ENCODE measurements at places on chromosomes 1 and 21. TPM values are rescaled to one million over a fixed set of nuclear protein-coding genes. Genes with fewer than 3 reads are reported as not detected.

DNA sequence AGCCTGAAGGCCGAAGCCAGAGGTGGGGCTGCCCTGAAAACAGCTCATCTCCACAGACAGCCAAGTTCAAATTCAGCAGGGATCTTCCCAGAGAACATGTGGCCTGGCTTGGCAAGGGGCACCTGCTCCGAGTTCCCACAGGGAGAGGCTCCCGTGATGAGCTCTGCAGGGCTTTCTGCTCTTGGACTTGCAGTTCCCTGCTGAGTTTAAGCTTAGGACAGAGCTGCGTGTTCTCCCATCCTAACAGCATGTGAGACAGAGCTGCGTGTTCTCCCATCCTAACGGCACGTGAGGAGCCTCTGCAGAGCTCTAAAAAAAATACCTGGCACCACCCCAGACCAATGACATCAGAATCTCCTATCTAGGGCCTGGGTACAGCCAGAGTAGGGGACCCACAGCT is 113.0 kb upstream of the VAMP3 start:
- no peak overlapping the region for H3K27ac ChIP-seq
- peaks cover 8% of the 10 kb centered on the region for H3K36me3 ChIP-seq
- no peak for DNase-seq
- H3K4me1 ChIP-seq: peaks cover 9% of the 10 kb centered on the region
- no peak overlapping the region for H3K4me3 ChIP-seq

The OLIG2 gene
- not detected for total RNA-seq

- no peak overlapping the region for H3K27ac ChIP-seq
- no peak for DNase-seq
- H3K36me3 ChIP-seq: peaks cover 2% of the 10 kb centered on the region
- H3K4me1 ChIP-seq: no peaks in the 10 kb centered on the region
Observed at GRCh38 chr1:227357927-227358302, 39.6 kb upstream of the CDC42BPA start.

- H3K4me1 ChIP-seq: no peaks in the 10 kb centered on the region
- H3K27ac ChIP-seq: no peak overlapping the region
- no peak overlapping the region for H3K4me3 ChIP-seq
- no peaks in the 10 kb centered on the region for H3K36me3 ChIP-seq
- H3K27me3 ChIP-seq: no peaks in the 10 kb centered on the region
- no peak for DNase-seq
Observed at GRCh38 chr21:30329203-30329875, 8.2 kb downstream of the KRTAP27-1 start.

GRCh38 chr1:243529512-243529911 is 273.7 kb downstream of the SDCCAG8 start:
- H3K27me3 ChIP-seq: no peaks in the 10 kb centered on the region
- peaks cover 6% of the 10 kb centered on the region for H3K4me1 ChIP-seq
- H3K36me3 ChIP-seq: no peaks in the 10 kb centered on the region

- no peak for DNase-seq
- no peaks in the 10 kb centered on the region for H3K4me1 ChIP-seq
- no peaks in the 10 kb centered on the region for H3K36me3 ChIP-seq
- H3K27ac ChIP-seq: no peak overlapping the region
Observed at GRCh38 chr1:219813294-219813693, 115.1 kb downstream of the SLC30A10 start.

The OR2M3 gene
- total RNA-seq: not detected

- peaks cover 2% of the 10 kb centered on the region for H3K36me3 ChIP-seq
- no peaks in the 10 kb centered on the region for H3K4me1 ChIP-seq
Observed at GRCh38 chr1:119209596-119210295, 69.3 kb upstream of the WARS2 start.

GRCh38 chr1:93965888-93966287 is 56.7 kb upstream of the GCLM start:
- no peaks in the 10 kb centered on the region for H3K36me3 ChIP-seq
- no peak overlapping the region for H3K27ac ChIP-seq
- peaks cover 4% of the 10 kb centered on the region for H3K27me3 ChIP-seq
- H3K4me1 ChIP-seq: no peaks in the 10 kb centered on the region

DNA sequence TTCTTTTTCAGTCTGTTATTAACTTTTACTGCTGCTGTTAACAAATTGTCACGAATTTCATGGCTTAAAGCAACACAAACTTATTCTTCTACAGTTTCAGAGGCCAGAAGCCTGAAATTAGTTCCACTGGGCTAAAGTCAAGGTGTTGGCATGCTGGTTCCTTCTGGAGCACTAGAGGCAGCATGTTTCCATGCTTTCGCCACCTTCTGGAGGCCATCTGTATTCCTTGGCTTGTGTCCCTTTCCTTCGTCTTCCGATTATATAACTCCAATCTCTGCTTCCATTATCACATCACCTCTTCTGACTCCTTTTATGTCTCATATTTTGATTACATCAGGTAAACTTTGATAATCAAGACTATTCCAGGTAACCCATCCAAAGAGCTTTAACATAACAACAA is 1742.1 kb downstream of the BRINP3 start:
- H3K27me3 ChIP-seq: no peaks in the 10 kb centered on the region
- no peak overlapping the region for H3K27ac ChIP-seq

DNA sequence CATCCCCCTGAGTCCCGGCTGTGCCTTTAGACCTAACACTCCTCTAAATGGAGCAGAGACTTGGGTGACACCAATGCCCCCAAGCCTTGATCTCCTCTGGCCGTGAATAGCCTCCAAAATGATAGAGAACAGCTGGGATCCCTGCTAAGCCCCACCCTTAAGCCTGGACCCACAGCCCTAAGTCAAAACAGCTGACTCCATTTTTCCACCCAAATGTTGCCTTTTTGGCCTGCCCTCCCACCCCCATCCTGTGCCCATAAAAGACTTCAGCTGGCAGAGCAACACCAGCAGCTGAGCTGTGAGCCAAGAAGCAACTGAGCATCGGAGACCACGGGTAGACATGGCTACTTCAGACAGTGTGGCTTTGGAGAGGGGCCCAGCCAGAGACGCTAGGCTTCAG is 420.8 kb downstream of the NPHP4 start:
- no peaks in the 10 kb centered on the region for H3K36me3 ChIP-seq
- peaks cover 24% of the 10 kb centered on the region for H3K27me3 ChIP-seq
- no peak overlapping the region for H3K27ac ChIP-seq
- no peaks in the 10 kb centered on the region for H3K4me1 ChIP-seq

The TCHHL1 gene
- total RNA-seq: not detected

The RLF gene
- 24.7 TPM for total RNA-seq

The TP73 gene
- 0.31 TPM for total RNA-seq

- peaks cover 27% of the 10 kb centered on the region for H3K27me3 ChIP-seq
- no peak for DNase-seq
- peaks cover 2% of the 10 kb centered on the region for H3K4me1 ChIP-seq
- no peak overlapping the region for H3K27ac ChIP-seq
- H3K4me3 ChIP-seq: no peak overlapping the region
Observed at GRCh38 chr1:199303035-199303434, 664.2 kb downstream of the PTPRC start.

DNA sequence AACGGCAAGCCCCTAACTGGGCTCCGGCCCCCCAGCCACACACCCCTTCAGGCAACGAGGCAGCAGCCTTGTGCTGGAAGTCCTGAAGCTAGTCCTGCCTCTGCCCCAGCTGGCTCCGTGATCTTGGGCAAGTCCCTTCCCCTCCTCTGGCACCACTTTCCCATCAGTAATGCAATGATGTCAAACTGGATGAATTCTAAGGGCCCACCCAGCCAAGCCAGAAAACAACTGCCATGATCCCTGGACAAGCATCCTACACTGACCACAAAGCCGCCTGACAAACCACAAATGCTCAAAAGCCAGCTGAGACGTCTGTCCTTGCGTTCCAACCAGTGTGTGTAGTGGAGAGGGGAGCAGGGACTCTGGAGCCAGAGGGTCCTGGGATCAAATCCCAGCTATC is 26.8 kb downstream of the IFFO2 start:
- H3K4me3 ChIP-seq: peak overlapping the region; percentile 60
- H3K27me3 ChIP-seq: no peaks in the 10 kb centered on the region
- DNase-seq: no peak
- H3K27ac ChIP-seq: peak overlapping the region; percentile 93

The HES2 gene
- total RNA-seq: not detected

The AUNIP gene
- 0.31 TPM for total RNA-seq

GRCh38 chr1:39167632-39168209 is 36.8 kb upstream of the MACF1 start:
- no peak overlapping the region for H3K4me3 ChIP-seq
- peaks cover 3% of the 10 kb centered on the region for H3K36me3 ChIP-seq
- H3K4me1 ChIP-seq: peaks cover 11% of the 10 kb centered on the region
- H3K27ac ChIP-seq: no peak overlapping the region

- H3K4me1 ChIP-seq: no peaks in the 10 kb centered on the region
- H3K27me3 ChIP-seq: no peaks in the 10 kb centered on the region
Observed at GRCh38 chr1:221200464-221200863, 321.2 kb downstream of the HLX start.

The CLCA1 gene
- not detected for total RNA-seq

DNA sequence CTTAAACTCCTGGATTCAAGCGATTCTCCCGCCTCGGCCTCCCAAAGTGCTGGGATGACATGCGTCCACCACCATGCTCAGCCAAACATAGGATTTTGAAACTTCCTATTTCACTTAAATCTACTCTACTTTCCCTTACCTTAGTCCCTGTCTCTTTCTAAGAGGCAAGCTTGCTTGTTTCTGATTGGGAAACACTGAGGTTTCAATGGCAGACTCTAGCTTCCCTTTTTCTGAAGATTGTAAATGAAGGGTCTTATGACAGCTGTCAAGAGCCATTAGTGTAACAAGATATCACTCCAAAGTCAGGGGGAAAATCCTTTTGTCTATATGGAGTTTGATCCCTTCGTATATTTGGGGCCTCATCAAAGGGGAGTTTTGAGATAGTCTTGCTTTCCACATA is 23.5 kb upstream of the LMO4 start:
- H3K4me3 ChIP-seq: no peak overlapping the region
- DNase-seq: no peak
- H3K27ac ChIP-seq: no peak overlapping the region
- H3K4me1 ChIP-seq: no peaks in the 10 kb centered on the region

GRCh38 chr1:116268211-116268610 is 104.8 kb upstream of the ATP1A1 start:
- H3K4me3 ChIP-seq: no peak overlapping the region
- peaks cover under 1% of the 10 kb centered on the region for H3K36me3 ChIP-seq

DNA sequence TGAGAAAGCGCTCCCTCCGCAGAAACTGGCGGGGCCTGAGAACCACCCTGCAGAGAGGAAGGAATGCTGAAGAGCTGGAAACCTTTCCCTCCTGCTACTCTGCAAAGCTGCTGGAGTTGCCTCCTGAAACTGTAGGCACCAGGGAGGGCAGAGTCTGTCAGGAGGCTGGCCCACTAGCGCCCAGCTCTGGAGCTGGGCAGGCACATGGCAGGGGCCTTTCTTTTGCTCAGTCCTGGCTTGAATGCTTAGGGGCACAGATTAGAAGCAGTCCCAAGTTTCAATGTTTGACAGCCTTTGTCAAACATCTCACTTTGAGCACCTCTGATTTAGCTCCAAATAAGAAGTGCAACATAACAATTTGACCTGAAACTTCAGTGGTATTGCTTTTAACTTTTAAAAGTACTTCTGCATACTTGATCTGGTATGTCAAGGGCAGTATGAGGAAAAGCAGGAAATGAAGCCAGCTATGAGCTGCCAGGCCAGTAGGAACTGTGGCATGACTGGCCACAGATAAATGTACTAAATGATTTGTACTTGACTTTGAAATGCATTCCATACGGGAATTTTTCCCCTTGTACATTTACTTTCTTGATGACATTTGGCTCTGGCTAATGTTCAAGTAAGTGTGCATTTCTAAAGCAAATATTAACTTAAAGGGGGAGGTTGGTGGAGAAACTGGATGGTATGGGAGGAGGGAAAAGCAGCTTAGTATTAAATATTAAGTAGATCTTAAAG is 7.2 kb downstream of the C1orf116 start:
- no peak overlapping the region for H3K27ac ChIP-seq
- peaks cover 80% of the 10 kb centered on the region for H3K27me3 ChIP-seq
- DNase-seq: no peak
- no peaks in the 10 kb centered on the region for H3K4me1 ChIP-seq
- no peaks in the 10 kb centered on the region for H3K36me3 ChIP-seq

The EPRS1 gene
- 55.1 TPM for total RNA-seq

The AGT gene
- total RNA-seq: not detected

The UAP1 gene
- 31.5 TPM for total RNA-seq

All from T-helper 17 cell (primary cell).